ENCODE measurements at places on chromosomes 6 and 20.

GRCh38 chr6:85460154-85460920 lies 10.5 kb downstream of the NT5E start:
- DNase-seq = no peak

GRCh38 chr6:144895313-144896278 lies 610.5 kb downstream of the UTRN start:
- no peak for DNase-seq

DNA sequence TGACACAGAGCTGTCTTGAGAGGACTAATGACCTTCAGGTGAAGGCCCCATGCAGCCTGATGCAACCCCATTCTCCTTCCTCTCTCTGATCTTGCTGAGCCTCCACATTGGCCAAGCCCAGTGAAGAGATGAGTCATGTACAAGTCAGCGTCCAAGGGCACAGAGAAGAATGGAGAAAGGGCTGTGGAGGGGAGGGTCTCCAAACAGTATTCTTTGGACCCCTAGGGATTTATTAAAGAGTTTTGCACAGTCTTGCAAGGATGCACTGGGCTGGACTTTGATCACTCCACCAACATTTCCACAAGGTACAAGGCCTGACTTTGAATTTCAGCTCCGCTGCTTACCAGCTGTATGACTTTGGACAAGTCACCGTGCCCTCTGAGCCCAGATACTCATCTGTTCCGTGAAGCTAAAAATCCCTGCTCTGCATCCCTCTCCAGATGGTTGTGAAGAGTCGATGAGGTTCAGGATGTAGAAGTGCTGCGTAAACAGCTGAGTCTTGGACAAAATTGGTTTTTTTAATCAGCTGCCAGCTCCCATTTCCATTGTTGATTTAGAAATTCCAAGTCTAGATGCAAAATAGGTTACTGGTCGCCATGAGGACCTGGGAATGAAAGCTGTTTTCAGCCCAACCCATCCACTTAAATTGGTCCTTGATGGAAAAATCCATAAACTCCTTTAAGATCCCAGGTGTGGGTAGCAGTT lies 14.1 kb upstream of the KCNG1 start:
- DNase-seq = no peak

DNA sequence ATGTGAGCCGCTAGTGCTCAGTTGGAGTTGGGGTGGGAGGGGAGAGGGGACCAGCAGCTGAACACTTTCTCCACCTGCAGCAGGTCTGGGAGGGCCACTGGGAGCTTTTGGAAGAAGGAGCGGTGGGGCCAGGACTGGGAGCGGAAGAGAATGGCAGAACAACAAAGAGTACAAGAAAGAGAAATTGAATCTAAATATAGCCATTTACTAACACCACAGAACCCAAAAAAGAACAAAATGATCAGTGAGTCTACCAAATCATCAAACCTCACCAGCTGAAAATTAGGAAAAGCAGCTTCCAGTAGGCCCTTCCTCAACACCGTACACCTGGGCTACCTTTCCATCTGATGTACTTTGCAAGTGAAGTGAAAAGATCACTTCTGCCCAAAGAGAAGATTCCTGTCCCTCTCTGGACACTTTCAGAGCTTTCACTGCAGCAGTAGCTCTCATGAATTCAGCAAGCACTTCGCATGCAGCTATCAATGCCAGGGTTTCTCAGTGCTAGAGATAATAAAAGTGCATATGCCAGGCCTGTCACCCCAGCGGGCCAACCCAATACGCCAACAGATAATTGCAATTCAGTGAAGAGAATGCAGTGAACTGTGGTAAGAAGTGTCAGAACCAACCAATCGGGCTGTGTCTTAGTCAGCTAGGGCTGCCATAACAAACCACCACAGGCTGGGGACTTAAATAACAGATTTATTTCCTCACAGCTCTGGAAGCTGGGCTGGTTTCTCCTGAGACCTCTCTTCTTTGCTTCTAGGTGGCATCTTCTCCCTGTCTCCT lies 597 bp downstream of the LY86 start:
- DNase-seq = no peak

DNA sequence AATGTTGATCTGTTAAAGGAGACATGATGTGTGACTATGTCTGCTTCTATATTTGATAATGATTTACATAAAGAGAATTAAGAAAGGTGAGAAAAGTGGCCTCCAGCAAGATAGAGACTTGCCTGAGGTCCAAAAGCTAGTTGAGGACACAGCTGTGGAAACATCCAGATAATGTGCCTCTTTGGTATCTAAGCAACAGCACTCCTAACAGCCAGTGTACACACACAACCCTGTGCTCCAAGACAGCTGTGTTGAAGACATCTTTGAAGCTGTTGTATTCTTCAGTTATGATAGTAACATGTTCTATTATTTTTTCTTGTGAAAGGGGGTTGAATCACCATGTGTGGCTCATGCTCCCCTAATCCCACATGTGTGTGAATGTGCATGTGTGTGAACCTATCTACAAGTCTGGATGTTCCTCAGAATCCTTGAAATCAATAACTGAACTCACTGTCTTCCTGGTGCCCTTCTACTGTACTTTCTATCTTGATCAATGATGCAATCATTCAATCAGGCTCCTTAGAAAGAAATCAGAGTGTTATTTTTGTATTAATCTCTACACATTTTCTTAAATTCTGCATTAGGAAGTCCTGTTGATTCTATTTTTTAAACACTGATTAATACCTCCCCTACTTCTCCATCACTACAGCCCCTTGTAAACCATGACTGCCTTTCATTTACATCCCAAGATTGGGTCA lies 116.7 kb upstream of the SSTR4 start:
- no peak for DNase-seq

DNA sequence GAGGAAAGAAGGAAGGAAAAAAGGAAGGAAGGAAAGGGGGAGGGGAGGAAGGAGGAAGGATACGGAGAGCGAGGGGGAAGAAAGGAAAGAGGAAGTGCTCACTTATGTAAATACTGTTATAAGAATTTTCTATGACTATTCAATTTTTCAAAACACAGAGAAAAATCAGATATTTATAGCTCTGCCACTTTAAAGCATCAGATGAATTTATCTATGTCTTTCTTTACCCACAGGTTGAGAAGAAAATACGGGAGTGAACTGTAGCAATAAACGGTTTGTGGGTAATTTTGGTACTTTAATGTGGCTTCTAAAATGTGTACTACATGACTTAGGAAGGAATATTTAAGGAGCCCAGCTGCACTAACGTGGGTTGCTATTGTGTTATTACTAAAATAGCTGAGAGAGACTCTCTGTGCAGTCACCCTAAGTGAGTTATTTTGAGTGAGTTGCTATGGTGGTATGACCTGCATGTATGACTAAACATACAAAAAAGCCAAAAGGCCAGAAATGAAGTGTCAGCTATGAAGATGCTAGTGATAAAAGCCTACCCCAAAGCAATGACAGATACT lies 225.5 kb downstream of the SOD2 start:
- DNase-seq = no peak

Data from activated CD4-positive, alpha-beta T cell treated with anti-CD3 and anti-CD28 coated beads, Interleukin-2, amount 50 U/mL, for 48 hours (primary cell).